Fibroblast of skin of abdomen (primary cell): ENCODE measurements at places on chromosomes 4 and X.
A peak's percentile ranks its signal among the peaks of the same experiment; 100 is the strongest.

DNA sequence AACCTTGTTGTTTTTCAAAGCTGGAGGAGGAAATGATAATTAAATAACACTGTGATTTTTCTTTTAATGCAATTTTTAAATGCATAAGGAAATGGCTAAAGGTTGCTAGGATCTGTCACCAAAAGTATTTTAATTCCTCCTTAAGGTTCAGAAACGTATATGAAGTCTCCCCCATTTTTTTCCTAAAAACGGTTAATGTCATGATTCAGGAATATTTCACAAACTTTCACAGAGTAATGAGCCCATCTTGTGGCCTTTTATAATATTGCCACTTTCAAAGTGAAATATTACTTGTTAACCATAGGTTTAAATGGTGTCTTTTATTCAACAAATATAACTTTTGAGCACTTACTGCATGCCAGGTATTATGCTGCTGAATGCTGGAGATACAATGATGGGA lies 99.5 kb upstream of the USP38 start:
- DNase-seq: peak; percentile 3

- DNase-seq: peak; percentile 83
These were observed 9.6 kb downstream of the DRP2 start for GRCh38 chrX:101229170-101229569.

DNA sequence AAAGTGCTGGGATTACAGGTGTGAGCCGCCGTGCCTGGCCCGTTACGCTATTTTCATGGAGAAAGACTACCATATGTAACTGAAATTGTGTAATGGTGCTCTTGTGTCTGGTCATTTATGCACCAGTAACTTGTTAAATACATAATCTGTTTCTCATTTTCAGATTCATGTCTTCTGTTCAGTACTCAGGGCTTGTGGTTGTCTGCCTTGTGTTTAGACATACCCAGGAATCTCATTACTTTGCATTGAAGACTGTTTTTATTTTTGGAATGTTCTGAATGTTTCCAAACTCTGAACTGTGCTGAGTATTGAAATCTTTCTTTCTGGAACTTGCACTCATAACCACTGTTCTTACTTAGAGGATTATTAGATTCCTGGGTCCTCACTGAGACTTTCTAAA lies 52.8 kb downstream of the PDLIM5 start:
- DNase-seq: peak; percentile 86

DNA sequence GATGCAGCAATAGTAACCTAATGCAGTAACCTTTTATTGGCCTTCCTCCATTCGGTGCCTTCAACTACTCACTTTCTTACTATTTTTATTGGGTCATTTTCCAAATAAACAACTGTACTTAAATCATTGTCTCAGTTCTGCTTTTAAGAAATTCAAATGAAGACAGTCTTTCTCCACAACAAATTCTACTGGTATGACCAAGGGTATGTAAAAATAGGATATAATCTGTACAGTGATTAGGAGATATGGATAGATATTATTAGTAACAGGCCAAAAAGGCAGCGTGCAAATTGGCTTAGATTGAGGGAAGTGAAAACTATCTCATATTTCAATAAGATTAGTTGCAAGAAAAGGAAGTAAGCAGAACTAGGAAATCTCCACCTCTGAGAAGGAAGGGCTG lies 177.4 kb upstream of the PPP1R2C start:
- DNase-seq: no peak

GRCh38 chrX:47687263-47687662 lies 28.3 kb upstream of the UXT start:
- DNase-seq: no peak

GRCh38 chr4:109945056-109945455 lies 32.4 kb downstream of the EGF start:
- no peak for DNase-seq

DNA sequence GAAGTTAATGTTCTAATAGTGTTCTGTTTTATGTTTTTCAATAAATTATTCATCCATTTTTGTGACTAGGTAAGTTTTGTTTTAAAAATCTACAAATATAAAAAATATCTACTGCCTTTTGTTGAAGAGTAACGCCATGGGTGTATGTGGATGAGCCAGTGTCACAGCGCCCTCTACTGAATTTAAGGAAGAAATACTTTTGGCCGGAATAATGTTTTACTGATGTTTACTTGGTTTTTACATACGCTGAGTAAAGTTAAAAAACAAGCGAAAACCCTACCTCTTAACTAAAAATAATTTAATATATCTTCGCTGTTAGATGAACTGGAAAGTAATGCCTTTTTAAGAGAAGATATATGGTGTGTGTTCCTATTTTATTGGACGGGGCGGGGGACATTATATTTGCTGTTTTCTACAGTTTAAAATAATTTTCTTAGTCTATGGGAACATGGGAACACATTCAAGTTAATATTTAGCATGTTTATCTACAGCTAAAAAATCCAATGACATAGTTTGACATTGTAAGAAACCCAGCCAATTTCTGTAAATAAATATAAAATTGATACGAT lies 86.1 kb downstream of the CPE start:
- DNase-seq: peak; percentile 45

DNA sequence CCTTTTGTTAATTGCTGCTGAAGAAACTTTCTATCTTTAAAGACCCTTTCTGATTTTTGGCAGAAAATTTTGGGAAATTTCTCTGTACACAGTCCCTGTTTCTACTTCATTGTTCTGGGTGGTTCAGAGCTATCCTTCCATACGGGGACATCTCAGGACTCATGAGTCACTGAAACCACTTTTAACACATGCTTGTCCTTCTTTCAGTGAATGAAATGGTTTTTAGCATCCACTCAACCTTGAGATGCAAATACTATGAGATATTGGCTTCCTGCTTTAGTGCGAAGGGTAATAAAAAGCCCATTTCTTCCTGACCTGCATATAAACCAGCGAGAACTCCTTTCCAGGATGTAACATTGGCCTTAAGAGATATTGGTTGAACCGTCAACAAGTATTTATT lies 158.0 kb downstream of the REPS2 start:
- no peak for DNase-seq

DNA sequence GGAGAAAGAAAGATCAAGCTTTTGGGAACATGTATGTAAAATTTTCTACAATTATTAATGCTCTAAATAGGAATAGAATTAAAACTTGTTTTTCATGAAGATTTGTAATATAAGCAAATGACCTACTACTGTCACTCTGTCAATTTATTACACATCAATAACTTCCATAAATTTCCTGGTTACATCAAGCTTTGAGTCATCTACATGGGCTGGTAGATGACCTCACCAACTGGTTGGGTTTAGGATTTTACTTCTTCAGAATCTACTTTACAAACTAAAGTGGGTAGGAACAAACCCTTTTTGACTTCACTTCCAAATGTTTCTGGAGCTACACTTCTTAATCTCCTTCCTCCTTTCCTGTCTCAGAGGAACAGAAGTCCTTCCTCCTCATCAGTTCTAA lies 12.0 kb upstream of the LRAT start:
- DNase-seq: no peak

GRCh38 chrX:31653422-31653821 lies 581.6 kb upstream of the FTHL17 start:
- no peak for DNase-seq

- DNase-seq: no peak
These were observed 5.6 kb downstream of the PDGFRA start for GRCh38 chr4:54234497-54235205.

DNA sequence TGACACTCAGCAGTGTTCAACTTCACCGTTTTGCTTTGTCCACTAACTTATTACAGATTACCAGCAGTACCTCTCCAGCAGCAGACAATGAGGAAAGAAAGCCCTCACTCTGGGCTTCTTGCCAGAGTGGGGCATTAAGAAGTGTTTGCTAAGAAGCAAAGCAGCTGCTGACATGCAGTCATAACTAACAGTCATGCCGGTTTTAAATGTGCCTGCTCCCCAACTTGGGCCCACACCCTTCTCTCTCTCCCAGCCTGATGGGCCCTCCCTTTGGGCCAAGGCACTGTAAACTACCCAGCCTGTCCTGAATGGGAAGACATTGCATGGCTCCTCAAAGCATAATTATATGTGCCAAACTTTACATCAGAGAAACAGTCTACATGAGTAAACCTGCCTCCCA lies 54.6 kb upstream of the HHIP start:
- DNase-seq: peak; percentile 89
